Dorsolateral prefrontal cortex (tissue), 122 donors: ENCODE measurements at places on chromosomes 5 and 9. TPM values are rescaled to one million over a fixed set of nuclear protein-coding genes. Genes with fewer than 3 reads are reported as not detected.

RNF20 gene
- 74.0 TPM for total RNA-seq

MARCOL gene
- not detected for total RNA-seq

SPATA9 gene
- 1.8 TPM for total RNA-seq

PCDHB16 gene
- total RNA-seq = 7.3 TPM

GRCh38 chr5:180127682-180128670 lies 56.4 kb upstream of the RNF130 start:
- DNase-seq = no peak

DNA sequence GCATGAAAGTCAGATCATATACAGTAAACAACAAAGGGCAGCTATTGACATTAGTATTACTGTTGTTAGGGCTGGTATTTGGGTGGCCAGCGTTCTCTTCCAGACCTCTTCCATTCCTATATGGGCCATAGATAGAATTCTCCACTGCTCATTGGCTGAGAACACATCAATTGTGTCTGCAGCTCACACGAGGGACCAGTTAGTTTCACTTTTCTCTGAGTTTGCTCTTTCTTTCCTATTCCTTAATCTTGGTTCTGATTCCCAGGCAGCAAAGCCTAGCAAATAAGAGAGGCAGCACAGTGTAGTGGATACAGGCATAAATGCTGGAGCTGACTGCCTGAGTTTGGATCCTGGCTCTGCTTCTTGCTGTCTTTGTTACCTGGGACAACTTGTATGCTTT lies 476.4 kb downstream of the SPOCK1 start:
- DNase-seq = no peak

DNA sequence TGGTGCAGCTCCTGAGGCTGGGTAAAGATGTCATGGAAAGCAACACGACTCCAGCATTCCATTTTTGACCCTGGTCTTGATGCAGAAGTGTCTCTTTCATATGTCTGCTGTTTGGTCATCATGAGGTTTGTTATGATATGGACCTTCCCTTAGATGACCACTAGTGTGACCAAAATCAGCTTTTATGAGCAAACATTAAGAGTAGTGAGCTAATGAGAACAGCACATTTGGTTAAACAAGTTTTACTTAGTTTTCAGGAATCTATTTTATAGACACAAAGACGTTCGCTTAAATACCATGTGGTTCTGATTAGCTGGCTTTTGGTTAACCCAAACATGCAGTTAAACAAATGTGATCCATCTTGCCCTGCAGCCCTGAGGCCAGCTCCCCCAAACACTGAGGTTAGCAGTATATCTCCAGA lies 56.7 kb upstream of the ACTBL2 start:
- DNase-seq = no peak

DNA sequence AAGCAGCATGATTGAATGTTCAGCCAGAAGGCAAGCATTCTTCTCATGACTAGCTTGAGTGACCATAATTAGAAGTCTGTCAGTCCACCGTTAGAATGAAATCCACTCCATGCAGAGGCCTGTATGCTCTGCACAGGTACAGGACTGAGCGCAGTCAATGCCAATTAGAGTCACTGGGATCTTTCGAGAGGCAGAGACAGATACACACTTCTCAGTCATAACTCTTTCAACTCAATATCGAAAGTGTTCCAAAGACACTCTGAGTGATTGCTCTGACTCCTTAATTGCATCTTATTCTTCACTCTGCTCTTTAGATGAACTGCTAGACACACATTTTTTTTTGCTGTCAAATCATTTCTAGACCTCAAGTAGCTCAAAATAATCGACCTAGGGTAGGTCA lies 203.6 kb downstream of the GABRB2 start:
- no peak for DNase-seq

DNA sequence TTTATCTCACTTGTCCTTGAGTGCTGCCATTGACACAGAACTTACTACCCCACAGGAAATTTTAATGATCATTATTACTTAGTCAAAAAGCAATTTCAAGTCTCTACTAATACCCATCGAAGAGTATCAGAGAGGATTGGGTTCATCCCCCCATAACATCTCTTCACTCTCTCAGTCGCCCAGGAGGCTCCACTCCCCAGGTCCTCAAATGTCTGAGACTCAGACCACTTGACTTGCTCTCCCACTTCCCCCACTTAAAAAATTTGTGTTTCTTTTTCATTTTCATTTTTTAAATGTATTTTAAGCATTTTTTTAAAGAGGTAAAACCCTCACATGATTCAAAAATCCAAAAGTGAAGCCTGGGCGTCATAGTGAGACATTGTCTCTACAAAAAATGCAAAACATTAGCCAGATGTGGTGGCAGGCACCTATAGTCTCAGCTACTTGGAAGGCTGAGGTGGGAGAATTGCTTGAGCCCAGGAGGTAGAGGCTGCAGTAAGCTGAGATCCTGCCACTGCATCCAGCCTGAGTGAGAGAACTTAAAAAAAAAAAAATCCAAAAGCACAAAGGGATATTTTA lies 56.8 kb upstream of the TRAF1 start:
- no peak for DNase-seq
